Left renal cortex interstitium (tissue), 4 donors: ENCODE measurements at places on chromosomes 4 and X. TPM values are rescaled to one million over a fixed set of nuclear protein-coding genes. Genes with fewer than 3 reads are reported as not detected.

POU3F4 gene
- polyA plus RNA-seq = 7.7 TPM

DKK2 gene
- 1.4 TPM for polyA plus RNA-seq

PABPC4L gene
- 11.6 TPM for polyA plus RNA-seq

MAOB gene
- polyA plus RNA-seq = 42.6 TPM
